ENCODE measurements at places on chromosomes 16 and 17. TPM values are rescaled to one million over a fixed set of nuclear protein-coding genes. Genes with fewer than 3 reads are reported as not detected.

The IL21R gene
- not detected for total RNA-seq

The KRT36 gene
- not detected for total RNA-seq

The FNDC8 gene
- not detected for total RNA-seq

The TBC1D26 gene
- not detected for total RNA-seq

The FBXW10B gene
- 0.22 TPM for total RNA-seq

The C1QTNF1 gene
- total RNA-seq, result 4.1 TPM

The DPEP3 gene
- not detected for total RNA-seq

The CHAD gene
- total RNA-seq, result not detected

The TERB1 gene
- 0.22 TPM for total RNA-seq

The CENPX gene
- 46.4 TPM for total RNA-seq

The MT1A gene
- total RNA-seq, result 5.6 TPM

The TEKT5 gene
- not detected for total RNA-seq

The EVI2A gene
- 0.80 TPM for total RNA-seq

The UTS2R gene
- total RNA-seq, result not detected

The DHX40 gene
- 68.1 TPM for total RNA-seq

The ACSM2A gene
- under 0.01 TPM for total RNA-seq

The GPRC5C gene
- total RNA-seq, result not detected

The HNF1B gene
- total RNA-seq, result not detected

The KRT39 gene
- not detected for total RNA-seq
